ENCODE measurements at places on chromosomes 7 and 10.

DNA sequence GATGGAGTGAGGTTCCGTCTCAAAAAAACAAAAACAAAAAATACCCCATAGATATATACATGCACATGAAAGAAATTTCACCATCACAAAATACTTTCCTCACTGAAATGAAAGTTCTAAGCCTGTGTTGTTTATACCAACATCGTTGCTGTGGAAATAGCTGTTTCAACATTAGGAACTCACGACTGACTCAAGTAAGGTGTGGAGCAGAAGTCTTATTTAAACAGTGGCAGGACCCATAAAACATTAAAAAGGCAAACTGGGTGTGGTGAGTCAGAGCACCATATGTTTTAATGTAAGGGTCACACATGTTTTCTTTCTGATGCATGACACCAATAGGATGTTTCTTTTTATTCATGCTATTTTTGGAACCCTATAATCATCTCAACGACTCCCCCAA is 48.3 kb downstream of the BAIAP2L1 start:
- DNase-seq = no peak

- no peak for DNase-seq
These were observed 533.1 kb downstream of the KCNMA1 start for GRCh38 chr10:77104459-77104980.

DNA sequence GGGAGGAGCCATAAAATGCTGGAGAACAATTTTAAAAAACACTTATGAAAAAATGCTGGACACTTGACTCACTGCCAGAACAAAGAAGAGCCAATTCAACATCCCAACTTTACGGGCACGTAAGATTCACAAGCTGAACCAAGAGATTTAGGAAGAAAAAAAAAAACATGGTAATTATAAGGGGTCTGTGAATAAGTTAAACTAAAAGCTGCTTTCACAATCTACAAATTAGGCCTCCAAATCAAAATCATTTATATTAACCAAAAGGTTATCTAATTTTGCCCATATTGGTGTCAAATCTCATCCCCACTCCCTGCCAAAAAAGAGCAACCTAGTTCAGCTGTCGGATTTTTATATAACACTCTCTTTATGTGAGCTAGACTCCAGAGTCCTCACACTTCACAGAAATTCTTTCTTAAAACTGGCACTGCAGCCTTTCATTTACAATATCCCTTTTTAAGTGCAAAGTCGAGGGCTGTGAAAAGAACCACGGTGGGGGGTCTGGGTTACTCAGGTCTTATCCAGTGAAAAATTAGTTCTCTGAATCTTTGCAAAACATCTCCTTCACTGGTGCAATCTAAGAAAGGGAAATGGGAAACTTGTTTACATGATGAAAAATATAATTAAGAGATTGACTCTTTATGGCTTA is 30.4 kb upstream of the DGKI start:
- no peak for DNase-seq

GRCh38 chr7:67762516-67762915 is 765.9 kb downstream of the TYW1 start:
- DNase-seq = no peak

DNA sequence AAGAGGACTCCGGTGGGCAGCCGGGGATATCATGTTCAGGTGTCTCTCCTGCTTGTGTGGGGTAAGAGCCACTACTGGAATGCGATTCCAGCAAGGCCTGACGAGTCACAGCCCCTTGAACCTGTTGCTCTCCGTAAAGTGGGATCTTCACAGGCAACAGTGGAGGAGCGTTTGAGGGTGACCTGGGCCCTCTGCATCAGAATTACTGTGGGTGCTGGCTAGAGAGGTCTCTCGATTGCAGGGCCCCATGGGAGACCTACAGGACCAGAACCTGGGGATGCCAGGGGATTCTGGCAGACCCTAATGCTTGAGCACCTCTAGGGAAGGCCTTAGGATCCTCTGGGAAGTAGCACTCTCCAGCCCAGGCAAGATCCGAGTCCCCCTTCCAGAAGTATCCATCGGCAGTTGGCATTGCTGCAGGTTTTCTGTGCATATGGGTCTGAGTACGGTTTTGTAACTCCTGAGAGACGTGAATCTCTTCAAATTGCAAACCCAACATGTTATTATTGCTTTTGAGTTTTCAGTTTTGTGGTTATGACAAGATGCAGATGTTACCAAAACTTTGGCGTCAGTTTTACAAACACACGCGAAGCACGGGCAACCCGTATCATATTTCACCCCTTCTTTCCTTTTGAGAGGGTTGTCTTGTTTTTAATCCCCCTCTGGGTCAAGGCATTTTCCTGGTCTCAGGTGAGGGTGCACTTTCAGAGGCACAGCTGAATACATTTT is 4.6 kb downstream of the MGMT start:
- no peak for DNase-seq

Data from CD4-positive, alpha-beta T cell treated with Interleukin-6 at 100 ng/mL for 8 hours (primary cell).